ENCODE measurements at places on chromosomes 7 and 10.

DNA sequence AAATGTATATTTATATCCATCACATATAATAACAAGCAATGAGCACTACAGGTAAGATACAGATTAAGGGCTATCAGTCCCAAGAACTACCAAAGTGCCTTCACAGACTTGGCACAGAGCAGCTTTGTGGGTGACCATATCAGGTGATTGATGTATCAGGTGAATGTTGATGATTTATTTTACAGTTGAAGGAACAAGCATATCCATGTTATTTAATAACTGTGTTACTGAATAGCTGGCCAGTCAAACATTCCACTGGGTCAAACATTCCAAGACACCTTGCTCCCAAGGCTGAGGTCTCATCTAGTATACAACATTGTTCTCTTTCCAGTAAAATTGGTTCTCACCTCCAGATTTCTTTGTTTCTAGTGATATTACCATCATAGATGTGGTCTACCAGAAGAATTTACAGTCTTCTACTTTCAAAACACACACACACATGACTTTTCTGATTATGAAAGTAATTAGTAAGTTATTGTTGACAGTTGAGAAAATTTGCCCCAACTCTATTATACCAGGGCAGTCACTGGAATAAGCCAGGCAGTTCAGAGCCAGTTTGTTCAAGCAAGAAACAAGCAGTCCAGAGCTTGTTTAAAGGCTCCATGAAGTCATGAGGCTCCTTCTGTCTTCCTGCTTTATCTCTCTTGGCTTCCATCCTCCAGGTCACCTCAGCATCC, 68.2 kb downstream of the ELAPOR2 start:
- ATAC-seq = no peak

DNA sequence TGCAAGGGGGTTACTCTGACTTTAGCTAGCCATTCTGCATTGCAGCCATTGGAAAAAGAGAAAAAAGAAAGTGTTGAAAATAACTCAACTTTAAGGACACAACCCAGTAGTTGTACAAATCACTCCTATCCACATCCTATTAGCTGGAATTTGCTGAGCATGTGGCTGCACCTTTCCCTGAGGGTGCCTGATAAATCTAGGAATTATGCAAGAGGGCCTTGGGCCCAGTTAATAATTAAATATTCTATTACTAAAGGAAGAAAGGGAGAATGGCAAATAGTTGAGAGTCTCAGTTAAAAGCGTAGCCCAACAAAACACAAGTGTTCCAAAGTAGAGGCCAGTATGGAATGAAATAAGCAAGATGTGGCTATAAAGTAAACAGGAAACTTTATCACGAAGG, 200.9 kb upstream of the CNTNAP2 start:
- no peak for ATAC-seq

DNA sequence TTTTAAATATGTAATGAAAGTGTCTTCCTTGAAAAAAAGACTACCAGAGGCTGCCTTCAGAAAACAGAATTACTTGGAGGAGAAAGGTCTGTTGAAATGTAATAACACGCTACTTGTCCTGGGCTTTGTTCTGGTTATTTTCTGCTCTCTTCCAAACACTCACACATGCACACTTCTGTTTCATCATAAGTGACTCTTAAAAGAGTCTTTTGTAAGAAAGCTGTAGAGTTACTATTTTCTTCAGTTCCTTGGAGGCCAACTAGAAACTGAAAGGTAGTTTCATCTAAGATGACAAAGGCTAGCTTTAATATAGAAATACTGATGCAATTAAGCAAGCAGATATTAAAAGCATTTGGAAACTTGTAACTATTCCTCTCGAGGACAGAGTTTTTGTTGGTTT, 39.1 kb downstream of the TASOR2 start:
- no peak for ATAC-seq

- no peak for ATAC-seq
Observed at GRCh38 chr10:71763352-71764127, 9.8 kb downstream of the VSIR start.

DNA sequence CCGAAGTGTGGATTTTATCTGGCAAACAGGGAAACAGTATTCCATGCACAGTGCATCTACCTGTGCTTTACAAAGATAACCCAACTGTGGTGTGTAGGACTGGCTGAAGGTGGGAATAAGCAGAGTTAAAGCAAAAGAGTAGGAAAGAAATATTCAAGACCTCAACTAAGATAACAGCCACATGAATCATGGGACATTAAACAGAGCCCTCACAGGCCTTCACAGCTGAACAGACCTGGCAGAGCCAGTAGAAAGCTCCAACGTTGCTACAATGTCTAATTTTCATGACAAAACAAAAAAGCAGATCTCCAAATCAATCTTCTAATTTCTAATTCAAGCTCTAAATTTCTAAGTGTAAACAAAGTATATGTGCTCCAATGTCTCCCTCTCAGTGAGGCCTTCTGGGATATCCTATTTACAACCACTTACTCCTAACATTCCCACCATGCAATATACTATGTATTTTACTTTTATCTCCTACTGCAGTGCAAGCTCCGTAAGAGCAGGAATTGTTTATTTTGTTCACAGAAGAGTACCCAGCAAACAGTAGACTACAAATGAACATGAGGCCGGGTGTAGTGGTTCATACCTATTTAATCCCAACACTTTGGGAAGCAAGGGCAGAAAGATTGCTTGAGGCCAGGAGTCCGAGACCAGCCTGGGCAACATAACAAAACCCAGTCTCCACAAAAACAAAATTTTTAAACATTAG, 63.5 kb downstream of the UBE2H start:
- no peak for ATAC-seq

- ATAC-seq = no peak
Observed at GRCh38 chr10:21530168-21530567, 3.9 kb upstream of the MLLT10 start.

GRCh38 chr10:123906884-123907652, 15.5 kb upstream of the CPXM2 start:
- ATAC-seq = no peak

DNA sequence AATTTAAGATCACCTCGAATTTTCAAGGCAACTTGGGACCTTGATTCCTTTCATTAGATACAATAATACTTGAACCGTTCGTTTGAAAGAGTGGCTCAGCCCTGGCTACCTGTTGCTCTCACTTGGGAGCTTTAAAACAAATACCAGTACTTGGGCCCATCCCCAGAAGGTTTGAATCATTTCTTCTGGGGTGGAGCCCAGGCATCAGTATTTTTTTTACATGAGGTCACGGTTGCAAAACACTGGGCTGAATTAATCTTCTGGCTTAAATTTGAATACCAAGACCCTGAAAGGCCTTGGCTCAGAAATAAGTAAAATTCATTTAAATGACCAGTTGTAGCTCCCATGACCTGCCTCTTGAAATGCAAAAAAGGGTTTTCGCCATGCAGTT, 214.9 kb downstream of the CREB5 start:
- peak; percentile 30 for ATAC-seq

- no peak for ATAC-seq
Observed at GRCh38 chr10:129654461-129654860, 187.4 kb downstream of the MGMT start.

Measured in esophagus mucosa (tissue), 1 donor.